K562 (cell line): ENCODE measurements at places on chromosomes 2 and 18.

- DNase-seq: no peak
Observed at GRCh38 chr2:47293976-47294375, 109.0 kb upstream of the MSH2 start.

- DNase-seq: no peak
Observed at GRCh38 chr18:62294073-62294472, 31.0 kb upstream of the TNFRSF11A start.

DNA sequence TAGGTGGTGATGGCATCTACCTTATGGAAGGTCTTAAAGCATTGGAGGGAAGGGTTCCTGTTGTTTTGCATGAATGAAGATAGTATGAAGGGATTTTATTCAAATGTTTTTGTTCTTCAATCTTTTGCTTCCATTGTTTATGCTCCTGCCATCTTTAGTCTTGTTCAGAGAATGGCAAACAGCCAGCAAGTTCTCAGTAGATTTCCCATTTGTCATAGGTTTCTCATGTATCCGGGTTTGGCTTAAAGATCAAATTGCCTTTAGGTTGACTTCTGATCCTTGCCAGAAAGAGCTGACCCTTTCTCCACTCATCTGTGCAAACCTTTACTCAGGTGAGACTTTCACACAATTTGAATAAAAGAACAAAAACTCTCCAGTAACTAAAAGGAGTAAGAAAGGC, 44.2 kb upstream of the STAT4 start:
- no peak for DNase-seq

DNA sequence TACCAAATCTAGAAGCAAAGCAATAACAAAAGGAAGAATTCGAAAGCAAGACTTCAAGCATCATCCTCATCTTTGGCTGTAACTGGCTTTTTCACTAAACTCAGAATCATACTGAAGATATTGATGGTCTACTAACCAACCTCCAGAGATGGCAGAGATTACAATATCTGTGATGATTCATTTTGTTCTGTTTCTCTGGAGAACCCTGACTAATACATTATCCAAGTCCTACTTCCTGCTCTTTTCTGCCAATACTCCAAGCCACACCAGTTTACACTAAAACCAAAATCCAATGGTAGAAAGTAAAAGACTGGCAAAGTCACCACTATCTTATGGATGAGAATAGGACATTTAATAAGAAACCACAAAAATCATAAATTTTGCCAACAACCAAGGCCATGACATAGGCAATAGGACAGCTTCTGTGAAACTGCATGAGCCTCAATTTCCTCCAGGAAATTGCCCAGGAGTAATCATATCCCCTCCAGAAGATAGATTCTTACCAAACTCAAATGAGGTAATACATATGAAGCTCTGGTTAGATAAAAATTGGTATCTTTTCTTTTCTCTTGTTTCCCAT, 159.8 kb downstream of the METTL4 start:
- DNase-seq: no peak

DNA sequence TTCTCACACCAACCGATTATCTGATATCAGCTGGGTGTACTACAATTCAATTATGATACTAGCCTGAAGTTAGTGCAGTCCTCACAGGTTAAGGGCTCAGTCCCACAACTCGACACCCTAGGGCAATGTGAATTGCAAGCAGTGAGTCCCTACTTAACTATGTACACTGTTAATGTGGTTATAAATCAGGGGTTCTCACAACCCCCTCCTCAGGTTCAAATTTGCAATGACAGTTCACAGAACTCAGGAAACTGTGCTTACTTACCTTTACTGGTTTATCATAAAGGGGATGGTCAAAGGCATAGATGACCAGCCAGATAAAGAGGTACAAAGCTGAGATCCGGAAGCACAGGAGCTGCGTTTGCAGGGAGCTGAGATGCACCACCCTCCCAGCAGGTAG, 1379.1 kb upstream of the CDH2 start:
- DNase-seq: no peak

DNA sequence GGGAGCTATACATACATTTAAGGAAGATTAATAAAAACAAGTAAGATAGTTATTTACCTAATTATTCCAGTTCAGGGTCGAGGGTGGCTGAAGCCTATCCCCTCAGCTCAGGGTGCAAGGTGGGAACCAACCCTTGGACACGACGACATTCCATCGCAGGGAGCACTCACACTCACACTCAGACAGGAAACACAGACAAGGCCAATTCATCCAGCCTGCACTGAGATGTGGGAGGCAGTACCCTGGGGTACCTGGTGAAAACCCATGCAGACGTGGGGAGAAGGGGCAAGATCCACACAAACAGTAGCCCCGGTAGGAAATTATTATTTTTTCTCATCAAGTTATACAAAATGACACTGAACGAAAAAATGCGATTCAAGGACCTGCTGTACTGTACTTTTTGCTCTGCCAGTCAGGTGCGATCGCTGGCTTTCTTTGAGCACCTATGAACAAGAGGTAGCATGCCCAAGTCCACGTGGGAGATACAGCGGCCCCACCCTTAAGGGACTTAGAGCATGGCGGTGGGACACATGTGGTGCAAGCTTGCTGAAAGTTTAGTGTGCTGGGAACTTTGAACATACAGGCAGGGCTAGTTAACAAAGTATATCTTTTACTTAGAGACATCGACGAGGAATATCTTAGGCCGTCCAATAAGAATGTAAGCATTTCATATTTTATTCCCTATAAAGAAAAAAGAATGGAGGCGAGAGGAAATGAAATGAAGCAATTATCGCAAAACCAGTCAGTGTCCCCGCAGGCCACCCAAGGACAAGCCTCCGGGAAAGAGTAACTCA, 624 bp downstream of the METTL8 start:
- peak; percentile 68 for DNase-seq

GRCh38 chr2:70123051-70123828, 36.0 kb downstream of the PCBP1 start:
- DNase-seq: peak; percentile 28

- no peak for DNase-seq
Observed at GRCh38 chr2:28613633-28614501, 118.0 kb downstream of the PLB1 start.

GRCh38 chr2:148231858-148232257, 211.0 kb downstream of the MBD5 start:
- no peak for DNase-seq

DNA sequence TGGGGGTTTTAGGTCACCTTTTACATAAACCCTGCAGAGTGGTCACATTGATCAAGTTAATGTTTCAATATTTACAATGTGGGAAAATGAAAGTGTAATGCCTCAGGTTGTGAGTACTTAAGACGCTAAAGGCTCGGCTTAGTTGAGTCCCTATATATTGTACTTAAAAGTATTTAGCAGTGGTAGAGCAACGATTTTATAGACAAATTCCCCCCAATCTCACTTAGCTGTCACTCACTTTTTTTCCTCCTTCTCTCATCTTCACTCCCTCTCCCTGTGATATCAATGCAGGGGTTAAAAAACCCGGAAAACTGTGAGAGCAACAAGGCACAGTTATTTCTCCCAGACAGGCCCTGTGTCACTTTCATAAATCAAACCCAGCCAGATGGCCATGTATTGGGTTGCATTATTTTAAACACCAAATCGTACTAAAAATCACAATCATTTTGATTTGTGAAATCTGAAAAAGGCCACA, 5.4 kb downstream of the POU3F3 start:
- DNase-seq: no peak

DNA sequence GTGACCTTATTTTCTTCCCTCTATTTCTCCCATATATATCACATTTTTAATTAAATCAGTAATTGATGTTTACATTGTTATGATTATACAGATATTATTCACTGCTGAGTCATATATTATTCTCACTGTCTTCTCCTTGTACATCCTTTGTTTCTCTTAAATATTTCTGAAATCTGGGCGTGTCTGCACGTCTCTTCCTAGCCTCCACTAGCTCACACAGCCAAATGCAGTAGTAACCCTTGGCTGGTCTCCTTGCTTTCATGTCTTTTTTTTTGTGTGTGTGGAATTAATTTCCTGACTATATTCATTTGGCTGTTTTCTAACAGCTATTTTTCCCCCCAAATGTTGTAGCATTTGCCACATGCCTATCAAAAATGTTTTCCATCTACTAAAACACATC, 15.8 kb downstream of the CCNYL1 start:
- no peak for DNase-seq

- no peak for DNase-seq
Observed at GRCh38 chr2:66324909-66325528, 109.9 kb upstream of the MEIS1 start.

DNA sequence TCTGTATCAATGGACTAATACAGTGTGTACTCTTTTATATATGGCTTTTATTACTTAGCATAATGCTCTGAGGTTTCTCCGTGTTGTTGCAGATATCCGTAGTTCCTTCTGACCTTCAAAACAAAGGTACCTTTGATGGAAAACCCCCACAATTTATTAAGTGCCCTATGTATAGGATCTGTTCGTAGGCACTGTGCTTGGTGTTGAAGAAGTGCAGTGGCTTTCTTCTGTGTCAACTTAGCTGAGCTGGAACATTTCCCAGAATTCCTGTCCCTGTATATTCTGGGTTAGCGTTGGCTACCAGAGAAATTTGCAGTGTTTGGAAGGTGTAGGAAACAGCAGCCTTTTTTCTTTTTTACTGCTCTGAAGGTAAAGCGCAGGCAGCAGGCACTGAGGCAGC, 56.3 kb upstream of the MSH2 start:
- no peak for DNase-seq

- DNase-seq: peak; percentile 58
Observed at GRCh38 chr2:84880645-84881521, at the start of gene TRABD2A. TSS of gene TRABD2A (minus strand) at chr2:84881084. CDS start at chr2:84881039, 45 bp downstream.

GRCh38 chr2:67388680-67389079, 8.5 kb upstream of the ETAA1 start:
- no peak for DNase-seq

- DNase-seq: no peak
Observed at GRCh38 chr18:23553887-23554286, 32.4 kb downstream of the NPC1 start.

DNA sequence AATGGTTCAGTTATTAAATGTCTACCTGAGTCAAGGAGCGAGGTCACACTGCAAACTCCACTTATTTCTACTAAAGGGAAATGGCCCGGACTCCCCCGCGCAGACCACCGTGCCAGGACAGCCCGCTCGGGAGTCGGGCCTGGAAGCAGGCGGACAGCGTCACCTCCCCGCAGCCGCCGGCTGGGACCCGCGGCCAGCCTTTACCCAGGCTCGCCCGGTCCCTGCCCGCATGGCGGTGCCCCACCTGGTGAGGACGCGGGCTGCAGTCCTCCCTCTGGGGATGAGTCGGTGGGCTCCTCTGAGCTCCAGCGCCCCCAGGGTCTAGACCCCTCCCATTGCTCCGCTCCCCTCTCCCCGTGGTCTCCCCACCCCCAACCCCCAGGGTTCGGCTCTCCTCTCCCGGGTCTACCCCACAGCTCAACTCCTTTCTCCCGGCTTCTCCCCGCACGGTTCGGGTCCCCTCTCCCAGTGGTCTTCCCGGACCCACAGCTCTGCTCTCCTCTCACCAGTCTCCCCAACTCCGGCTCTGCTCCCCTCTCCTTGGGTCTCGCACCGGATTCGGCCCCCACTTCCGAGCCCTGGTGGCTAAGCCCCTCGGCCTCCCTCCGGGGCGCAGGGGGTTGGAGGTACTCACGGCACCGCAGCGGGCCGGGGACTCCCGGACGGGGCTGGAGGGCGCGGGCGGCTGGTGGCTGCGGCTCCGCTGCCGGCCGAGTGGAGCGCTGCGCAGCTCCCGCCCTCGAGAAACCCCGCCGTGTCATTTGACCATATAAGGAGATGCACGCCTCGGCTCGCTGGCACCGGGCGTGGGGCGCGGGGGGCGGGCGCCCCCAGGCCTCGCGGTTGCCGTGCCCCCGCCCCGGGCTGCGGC, at the start of gene FHL2:
Gene FHL2, minus strand, starts transcription at position 716 of the 871 bp plus-strand sequence. CDS start 12,535 bp downstream, outside the sequence.
- DNase-seq: peak; percentile 85

DNA sequence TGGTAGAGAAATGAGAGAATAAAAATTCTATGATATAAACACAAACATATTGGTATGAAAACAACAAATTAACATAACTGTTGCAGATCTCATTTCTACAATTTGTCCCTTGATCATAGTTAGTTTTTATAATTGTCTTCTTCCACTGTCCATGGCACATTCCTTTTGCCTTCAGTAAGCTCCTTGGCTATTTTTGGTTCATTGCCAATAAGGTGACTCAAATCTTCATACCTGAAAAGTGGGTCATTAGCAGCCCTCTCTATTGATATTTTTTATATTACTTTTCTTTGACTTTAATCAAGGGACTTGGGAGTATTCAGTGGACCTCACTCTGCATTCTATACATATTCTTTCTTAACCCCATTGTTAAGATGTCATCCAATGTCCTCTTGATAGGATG, 552.9 kb downstream of the TDRD15 start:
- no peak for DNase-seq

- DNase-seq: peak; percentile 69
Observed at GRCh38 chr2:30283931-30284565, 52.7 kb downstream of the LBH start.

- no peak for DNase-seq
Observed at GRCh38 chr2:190707726-190708125, 58.8 kb downstream of the NAB1 start.

- no peak for DNase-seq
Observed at GRCh38 chr2:149994057-149994728, 406.6 kb upstream of the MMADHC start.

DNA sequence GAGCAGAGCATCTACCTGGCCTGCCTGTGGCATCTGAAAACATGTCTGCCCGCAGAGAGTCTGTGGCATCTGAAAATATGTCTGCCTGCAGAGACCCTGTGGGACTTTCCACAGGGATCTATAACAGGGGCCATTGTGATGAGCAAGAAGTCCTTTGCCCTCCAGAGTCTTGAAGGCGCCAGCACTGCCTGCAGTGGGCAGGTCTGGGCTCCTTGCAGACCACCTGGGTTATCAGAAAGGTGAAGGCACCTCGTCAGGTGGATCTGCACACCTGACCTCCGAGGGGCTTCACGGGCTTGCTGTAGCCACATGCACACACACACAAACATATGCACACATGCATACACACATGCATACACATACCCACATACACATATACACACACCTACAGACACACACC, 189.5 kb upstream of the HDAC4 start:
- no peak for DNase-seq

GRCh38 chr18:44680273-44681075, at the start of gene SETBP1:
TSS of gene SETBP1 (plus strand) at chr18:44680888. CDS start at chr18:44701347, 20,459 bp downstream.
- DNase-seq: no peak

- no peak for DNase-seq
Observed at GRCh38 chr2:9663008-9663879, 32.4 kb upstream of the YWHAQ start.

DNA sequence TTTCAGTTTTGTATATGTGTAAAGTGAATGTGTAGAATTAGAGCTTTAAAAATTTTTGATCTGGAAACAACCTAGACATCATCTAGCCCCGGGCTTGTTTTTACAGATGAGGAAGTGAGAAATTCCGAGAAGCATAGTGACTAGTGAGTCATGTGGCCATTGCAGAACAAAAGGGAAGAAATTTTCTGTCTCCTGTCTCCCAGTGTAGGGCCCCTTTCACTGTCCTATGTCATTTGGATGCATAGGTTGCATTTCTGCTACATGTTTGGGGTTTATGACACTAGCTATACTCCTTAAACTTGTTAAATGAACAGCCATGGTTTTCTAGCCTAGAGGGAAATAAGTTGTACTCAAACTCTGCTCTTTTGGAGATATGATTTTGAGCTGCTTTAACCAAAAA, 84.6 kb downstream of the PLCL1 start:
- DNase-seq: peak; percentile 77
